Type B pancreatic cell (in vitro differentiated cells): ENCODE measurements at places on chromosomes 1 and 21.

DNA sequence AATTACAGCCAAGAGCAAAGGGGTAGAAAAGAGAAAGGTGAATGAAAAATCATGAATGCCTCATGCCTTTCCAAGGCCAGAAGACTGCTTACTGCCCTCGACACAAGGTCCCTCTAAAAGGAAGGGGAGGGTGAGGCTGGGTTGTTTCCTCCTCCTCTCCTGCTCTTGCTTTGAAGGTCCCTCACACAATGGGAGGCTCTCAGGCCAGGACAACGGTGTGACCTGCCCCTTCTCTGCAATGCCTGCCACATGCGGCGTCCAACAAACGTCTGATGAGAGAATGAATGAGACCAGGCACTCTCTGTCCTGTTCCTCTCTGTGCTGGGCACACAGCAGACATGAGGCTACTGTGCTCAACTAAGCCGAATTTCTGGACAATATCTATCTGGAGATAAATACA lies 51.3 kb downstream of the SSBP3 start:
- DNase-seq: no peak

DNA sequence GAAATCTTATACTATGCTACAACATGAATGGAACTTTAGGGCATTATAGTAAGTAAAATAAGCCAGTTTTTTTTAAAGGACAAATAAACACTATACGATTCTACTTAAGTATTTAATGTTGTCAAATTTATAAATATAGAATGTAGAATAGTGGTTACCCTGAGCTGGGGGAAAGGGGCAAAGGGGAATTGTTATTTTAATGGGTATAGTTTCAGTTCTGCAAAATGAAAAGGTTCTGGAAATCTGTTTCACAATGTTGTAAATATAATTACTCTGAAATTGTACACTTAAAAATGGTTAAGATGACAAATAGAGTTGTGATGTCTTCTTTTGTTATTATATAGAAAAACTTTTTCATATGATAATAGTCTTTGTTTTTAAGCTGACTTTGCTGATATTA lies 366.3 kb downstream of the MRPL39 start:
- DNase-seq: no peak

DNA sequence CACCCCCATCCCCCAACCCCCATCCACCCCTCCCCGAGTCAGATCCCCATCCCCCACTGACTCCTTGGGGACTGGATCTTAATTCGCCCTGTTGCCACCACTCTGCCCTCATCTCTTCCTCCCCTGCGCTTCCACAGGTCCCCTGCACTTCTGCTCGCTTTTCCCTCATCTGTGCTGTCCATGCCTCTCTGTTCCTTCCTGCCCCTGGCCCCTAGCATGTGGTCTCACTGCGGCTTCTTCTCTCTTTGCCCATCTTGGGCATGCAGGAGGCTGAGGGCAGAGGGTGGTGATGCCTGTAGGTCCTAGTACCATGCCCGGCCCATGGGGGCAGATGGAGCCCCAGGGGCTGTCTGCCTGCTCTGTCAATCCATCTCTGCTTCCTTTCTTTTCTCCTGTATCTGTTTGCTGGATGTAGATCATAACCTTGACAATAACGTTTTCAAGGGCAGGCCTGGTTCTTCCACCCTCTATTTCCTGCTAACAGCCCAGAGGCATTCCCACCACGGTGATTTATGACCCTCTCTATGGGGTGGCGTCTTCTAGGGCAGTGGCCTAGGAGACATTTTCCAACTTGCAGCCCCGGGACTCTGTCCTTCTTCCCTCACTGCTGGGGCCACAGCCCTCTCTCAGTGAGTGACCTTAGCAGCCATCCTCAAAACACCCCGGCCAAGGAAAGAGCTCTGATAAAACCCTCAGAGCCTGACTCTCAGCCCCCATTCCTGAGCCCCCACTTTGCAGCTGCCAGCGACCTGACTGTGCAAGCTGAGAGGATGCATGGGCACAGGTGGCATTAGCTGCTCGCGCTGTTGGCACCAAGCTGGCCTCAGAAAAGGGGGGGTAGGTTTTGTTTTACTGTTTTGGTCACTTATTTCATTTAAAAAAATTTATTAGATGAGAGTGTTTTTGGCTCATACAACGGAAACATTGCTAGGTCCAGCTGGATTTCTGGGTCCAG lies 33.9 kb downstream of the TMEM51 start:
- DNase-seq: no peak

DNA sequence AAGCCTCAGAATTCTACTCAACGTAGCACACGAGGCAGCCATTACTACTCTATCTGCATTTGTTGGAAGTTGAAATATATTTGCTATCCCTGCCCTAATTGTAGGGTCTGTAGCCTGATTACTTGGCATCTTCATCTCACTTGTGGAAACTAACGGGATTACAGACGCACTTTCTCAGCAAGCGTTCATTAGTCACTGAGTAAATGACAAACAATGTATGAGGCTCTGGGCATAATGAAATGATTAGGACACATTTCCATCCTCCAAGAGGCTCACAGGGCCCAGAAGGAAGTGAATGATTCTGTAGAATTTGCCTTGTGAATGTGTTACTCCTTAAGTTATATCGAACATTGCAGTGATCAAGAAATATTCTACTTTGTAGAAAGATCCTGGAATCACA lies 78.1 kb downstream of the KIF26B start:
- no peak for DNase-seq

DNA sequence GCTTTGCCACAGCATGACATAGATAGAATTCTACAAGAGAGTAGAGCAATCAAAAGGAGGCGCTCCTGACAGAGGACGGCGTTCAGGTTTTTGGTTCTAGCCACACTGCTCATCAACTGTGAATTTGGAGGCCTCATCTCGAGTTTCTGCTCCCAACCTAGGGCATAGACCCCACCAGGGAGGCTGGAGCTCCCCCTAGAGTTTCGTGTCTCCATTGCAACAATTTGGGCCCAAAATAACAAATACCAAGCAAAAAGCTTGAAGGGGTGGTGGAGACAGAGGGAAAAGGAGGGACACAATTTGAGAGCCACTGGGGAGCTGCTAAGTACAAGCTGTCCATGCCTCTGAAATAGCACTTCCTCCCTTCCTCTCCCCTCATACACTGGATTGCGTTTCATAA lies 297.0 kb downstream of the GPATCH2 start:
- DNase-seq: no peak

- DNase-seq: no peak
Measured at GRCh38 chr1:55970526-55971110, 608.7 kb downstream of the PLPP3 start.

DNA sequence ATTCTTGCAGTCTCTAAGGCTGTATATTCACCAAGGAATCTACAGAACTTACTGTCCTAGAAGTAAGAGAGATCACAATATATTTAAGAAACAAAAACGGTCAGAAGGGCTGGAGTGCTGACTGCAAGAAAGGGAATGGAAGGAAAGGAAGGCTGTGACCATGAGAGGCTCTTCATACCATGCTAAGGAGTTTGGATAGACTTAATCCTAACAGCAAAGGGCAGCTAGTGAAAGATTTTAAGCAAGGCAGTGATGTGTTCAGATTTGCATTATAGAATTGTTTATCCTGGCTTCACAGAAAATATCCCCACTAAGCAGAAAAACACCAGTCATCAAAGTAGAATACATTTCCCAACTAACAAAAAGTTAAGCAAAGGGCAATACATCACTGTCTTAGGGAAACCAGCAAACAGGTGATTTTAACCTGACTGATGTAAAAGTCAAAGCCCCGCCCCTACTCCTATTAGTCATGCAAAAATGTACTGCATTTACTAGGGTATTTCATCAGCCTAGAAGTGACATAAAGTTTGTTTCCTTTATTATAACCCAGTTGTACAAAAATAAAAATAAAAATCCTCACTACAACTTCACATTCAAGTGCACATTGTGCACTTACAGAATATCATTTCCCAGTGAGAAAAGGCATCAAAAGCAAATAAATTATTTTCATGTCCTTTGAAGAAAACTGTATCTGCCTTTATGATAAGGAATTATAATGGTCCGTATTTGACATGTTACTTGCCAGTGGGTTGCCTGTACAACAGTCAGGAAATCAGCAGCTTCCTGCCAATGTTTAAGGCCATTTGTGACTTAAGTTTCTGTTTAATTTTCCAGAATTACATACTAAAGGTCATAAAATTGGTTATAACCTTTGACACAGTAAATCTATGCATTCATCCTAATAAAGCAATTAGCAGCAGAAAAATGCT lies 17.2 kb downstream of the JAK1 start:
- no peak for DNase-seq

DNA sequence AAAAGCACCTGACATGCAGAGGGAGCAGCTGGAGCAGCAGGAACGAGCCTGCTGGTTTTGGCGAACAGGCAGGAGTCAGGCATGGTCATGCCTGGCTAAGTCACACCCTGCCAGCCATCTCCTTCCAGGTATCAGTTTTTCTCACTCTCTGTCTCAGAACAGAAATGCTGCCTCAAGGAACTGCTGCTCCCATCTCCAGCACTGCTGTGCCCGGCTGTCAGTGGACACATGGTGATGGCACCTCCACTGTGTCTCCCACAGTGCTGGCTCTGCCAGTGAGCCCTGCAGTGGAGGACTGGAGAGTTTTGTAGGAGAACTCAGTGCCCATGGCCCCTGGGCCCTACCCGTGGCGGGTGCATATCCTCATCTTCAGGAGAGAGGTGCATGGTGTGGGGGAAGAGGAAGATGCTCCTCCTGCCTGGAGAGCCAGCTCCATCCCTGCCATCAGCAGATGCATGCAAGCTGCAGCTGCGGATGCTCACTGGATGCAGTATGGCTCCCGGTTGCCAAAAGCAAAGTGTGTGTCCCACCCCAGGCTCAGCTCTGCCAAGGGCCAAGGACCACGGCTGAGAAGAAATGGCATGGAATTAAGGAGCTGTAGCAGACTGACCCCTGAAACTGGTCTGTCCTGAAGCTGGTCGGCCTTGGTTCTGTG lies 114.7 kb downstream of the GRIK3 start:
- peak; percentile 56 for DNase-seq

GRCh38 chr1:52659356-52659755 lies 26.4 kb downstream of the SHISAL2A start:
- no peak for DNase-seq

DNA sequence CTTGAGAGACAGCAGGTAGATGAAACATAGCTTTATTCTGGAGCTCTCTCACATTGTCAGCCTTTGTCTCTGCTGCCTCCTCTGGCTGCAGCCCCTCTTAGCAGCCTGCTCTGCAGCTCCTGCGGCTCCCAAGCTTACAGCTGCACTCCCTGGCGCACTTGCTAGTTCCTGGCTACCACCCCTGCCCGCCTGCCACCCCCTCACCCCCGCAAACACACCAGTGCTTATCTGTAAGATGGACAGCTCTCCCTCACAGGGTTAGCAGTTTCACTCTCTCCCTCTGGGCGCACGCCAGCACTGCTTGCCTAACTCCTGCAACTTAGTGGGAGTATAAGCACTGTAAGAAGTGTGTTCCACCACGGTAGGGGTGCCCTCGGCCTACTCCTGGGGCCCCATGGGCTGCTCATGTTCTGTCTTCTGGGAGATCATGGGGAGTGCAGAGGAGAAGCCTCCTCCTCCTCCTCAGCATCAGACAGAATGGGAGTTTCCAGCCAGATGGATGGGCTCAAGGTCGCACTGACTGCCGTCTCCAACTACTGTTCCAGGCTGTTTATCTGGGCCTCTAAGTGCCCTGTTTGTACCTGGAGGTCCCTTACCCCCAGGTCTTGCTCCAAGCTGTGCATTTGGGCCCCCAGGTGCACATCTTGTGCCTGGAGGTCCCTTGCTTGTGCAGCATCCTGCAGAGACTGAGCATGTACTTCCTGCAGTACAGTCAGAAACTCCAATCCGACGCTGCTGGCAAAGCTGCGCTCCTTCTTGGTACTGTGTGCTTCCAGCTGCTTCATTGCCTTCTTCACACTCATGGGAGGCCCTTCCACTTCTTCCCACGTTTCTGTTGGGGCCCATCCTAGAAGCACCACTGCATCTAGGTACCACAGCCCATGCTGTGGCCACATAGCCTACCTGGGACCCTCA lies 1388.1 kb downstream of the AMY1C start:
- DNase-seq: no peak

DNA sequence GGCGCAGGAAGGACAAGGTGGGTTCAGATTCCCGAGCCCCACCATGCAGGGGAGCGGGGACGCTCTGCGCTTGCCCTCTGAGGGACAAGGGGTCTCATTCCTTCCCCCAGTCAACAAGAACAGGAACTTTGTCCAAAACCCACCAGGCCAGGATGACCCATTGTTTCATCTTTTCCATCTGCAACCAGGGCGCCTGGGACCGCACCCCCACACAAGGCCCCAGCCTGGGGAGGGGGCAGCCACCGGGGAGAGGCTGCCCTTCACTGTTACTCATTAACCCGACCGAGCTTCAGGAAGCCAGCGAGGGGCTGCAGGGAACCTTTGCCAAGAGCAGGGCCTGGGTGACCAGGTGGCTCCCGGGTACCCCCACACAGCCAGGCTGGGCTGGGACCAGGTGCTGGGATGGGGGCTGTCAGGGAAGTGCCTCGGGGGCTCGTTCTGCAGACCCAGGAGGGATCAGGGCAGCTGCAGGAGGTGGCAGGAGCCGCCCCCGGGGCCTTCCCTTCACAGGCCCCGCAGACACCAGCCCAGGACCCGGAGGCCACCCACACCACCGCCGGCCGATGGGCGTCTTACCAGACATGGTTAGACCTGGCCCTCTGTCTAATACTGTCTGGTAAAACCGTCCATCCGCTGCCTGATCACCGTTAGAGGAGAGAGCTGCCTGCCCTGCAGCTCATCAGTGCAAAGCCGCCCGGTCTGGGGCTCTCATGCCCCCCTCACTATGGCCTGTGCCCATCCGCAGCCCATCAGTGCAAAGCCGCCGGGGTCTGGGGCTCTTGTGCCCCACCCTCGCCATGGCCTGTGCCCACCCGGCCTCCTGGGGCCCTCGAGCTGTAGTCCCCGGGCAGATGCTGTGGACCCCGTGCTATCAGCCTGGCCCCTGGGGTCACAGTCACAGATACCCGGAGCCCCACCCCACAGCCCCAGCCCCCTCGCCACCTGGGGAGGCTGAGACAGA lies 4.9 kb upstream of the TTLL10 start:
- DNase-seq: no peak

DNA sequence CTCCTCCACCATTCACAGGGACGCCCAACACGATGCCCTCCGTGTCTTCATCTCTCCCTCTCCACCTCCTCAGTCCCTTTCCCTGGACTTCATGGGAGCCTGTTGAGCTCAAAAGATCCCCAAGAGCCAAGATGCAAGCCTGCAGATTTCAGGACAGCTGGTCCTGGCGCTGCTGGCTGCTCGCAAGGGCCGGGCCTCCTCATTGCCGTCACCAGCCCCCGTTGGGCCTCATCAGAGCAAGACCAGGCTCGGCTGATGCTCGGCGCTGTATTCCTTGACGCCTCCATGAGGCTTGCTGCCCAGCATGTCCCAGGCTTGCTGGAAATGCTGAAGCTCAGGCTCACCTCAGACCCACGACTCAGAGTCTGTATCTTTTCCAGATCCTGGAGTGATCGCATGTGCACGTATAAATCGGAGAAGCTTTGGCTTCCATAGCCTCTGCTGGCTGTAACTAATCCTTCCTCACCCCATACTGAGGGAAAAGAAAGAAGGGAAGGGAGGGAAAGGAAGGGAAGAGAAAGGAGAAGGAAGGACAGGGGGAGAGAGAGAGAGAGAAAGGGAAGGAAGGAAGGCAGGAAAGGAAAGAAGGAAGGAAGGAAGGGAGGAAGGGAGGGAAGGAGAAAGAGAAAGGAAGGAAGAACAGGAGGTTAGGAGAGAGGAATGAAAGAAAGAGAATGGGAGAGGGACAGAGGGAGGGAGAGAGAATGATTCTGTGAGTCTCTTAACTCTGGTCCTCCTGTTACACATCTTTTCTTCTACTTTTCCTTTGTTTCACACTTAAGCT lies 94.6 kb downstream of the KCNJ15 start:
- DNase-seq: no peak

- DNase-seq: no peak
Measured at GRCh38 chr1:15876357-15877055, 29.0 kb downstream of the SPEN start.

GRCh38 chr1:65509912-65510680 lies 89.6 kb downstream of the LEPR start:
- DNase-seq: no peak
